Right atrium auricular region (tissue), 2 donors: ENCODE measurements at places on chromosomes 7 and 10.

DNA sequence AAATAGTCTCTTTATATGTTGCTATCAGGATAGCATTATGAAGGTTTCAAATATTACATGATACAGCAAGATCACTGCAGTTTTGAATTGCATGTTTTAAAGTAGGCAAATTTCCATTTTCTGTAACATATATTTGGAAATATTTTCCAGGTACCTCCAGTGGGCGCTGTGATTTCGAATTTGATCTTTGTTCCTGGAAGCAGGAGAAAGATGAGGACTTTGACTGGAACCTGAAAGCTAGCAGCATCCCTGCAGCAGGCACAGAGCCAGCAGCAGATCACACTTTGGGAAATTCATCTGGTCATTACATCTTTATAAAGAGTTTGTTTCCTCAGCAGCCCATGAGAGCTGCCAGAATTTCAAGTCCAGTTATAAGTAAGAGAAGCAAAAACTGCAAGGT is 299.0 kb downstream of the MALRD1 start:
- DNase-seq, result no peak

- no peak for DNase-seq
Observed at GRCh38 chr10:96402417-96403305, 43.9 kb upstream of the OPALIN start.

- no peak for DNase-seq
Observed at GRCh38 chr7:34739651-34740300, 81.8 kb downstream of the NPSR1 start.

GRCh38 chr10:131706476-131706875 is 194.3 kb upstream of the PPP2R2D start:
- no peak for DNase-seq

DNA sequence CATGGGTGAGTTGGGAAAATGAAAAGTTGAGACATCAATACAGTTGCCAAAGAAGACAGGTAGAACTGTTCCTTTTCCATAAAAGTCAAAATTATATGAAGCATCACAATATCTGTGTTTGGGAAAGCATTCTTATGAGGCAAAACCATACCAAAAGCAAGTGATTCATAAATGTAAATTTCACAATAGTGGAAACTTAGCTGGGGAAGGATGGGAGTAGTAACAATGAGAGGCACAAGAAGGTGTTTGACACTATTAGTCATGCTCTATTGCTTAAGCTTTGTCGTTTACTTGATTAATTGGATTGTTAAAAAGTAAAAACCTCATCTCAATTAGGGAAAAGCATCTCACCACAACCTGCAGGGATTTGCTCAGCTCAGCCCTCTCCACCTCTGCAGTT is 240.2 kb downstream of the C7orf25 start:
- no peak for DNase-seq

DNA sequence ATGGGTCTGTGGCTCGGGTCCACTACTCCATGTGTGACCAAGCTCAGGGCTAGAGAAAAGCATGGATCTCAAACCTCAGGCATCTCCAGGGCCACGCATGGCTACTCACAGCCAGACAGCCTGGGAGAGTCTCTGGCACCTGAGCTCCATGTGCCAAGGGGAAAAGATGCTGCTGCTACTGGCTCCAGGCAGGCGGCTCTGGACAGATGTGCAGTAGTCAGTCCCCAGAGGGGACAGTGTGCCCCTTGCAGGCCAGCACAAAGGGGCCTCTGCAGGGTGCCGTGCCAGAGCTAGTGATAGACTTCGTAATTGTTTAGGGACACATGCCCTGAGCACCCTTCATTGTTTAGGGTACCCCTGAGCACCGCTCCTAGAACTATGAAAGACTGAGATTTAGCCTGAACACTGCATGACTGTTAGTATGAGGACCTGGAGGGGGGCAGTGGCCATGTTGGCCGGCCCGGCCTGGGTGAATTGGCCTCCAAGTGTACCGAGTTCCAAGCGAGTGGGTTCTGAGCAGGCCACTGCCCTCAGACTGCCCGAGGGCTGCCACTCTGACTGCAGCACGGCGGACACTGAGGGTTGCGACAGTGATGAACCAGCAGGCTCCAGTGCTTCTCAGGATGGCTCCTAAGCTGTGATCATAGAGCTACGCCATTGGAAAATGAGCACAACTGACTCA is 80.7 kb downstream of the TCERG1L start:
- no peak for DNase-seq

DNA sequence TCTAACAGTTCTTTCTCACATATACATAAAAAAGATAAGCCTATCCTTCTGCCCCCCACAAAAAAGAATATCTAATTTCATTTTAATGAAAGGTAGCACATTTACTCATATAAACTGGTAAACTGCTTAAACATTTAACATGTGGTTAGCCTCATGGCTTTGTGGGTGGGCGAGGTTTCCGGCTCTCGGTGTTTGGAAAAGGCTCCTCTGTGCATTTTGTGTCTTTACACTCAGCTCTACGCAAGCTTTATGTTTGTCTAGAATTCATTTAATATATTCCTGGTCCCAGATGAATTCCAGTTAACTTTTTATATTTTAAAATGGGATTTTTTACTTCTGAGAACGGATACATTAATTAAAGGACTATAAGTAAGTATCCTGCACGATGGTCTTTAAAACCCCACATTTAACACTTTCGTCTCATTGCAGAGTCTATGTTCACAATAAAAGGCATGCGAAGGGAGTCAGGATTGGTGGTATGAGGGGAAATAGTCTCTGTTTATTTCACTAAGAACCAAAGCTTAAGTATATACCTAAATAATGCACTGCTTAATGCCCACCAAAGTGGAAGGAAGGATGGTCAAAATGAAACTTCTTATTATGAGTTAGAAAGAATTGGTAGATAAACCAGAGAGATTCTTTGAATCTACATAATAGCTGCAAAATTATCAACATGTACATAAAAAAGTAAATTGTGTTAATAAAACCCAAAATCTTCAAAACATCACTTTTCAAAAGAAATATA is 197.2 kb downstream of the CRPPA start:
- no peak for DNase-seq

DNA sequence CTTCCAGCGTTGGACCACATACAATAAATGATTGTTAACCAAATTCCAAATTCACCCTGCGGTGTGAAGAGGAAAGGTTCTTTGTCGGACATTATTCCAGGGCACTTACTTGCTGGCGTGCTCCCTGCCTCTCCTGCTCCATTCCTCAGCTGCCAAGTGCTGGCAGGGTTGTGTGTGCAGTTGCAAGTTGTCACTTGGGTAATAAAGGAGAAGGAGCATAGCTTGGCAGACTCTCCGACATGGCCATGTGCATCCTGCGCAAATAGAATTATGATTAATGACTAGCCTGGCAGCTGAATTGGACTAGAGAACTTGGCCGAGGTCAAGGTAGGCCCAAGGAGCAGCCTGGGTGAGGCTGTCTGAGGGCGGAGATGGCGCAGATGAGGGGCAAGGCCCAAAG is 92.3 kb upstream of the ELMO1 start:
- no peak for DNase-seq

DNA sequence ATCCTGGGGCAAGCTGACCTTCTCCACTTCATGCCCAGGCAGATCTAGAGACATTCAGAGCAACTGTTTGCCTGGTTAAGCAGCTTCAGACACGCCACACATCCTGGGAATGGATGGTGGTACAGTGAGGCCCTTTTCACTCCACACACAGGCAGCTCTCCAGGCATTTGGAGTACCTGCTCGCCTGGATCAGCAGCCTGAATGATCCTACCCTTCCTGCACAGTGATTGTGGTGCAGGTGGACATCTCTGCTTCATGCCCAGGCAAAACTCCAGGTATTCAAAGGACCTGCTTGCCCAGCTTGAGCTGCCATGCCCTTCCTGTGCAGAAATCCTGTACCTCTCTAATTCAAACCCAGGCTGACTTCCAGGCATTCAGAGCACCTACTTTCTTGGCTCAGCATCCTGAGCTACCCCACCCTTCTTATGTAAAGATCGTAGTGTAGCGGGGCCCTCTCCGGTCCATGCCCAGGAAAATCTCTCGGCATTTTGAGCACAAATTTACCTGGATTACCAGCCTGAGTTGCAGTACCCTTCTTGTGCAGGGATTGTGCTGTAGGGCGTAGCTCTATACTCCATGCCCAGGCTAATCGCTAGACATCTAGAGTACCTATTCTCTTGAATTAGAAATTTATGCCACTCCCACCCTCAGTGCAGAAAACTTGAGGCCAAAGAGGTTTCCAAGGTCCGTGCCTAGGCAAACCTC is 972.8 kb downstream of the ANKRD7 start:
- no peak for DNase-seq

DNA sequence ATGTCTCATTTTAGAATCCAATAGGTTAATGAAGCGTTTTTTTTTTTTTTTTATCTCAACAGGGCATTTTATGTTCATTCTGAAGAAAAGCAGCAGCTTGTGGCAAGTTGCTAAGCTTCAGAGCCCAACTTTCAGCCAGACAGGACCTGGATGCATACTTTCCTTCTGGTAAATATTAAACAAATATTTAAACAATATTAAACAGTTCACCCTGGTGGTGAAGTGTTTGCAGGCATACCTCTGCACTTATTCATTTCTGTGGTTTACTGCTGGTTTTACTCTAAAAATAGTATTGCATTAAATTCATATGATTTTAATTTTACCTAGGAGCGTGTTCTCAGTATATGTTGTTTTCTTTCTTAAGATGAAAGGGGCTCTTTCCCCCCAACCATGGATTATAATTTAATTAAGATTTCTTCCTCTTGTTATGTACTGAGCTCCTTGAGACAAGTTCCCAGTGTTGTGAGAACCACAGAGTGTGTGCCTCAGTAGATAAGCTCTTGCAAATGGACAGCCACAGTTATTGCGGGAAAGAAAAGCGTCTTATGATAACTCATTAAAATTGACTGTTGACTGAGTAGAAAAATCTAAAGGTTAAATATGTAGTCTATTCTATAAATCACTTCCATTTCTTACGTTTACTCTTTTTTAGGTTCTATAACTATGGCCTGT is 155.8 kb downstream of the MALRD1 start:
- DNase-seq, result no peak

GRCh38 chr7:47882635-47883034 is 65.6 kb downstream of the PKD1L1 start:
- DNase-seq, result peak; percentile 53

GRCh38 chr7:129375141-129375938 is 58.9 kb upstream of the STRIP2 start:
- no peak for DNase-seq

GRCh38 chr7:157430721-157431120 is 93.9 kb downstream of the DNAJB6 start:
- no peak for DNase-seq

DNA sequence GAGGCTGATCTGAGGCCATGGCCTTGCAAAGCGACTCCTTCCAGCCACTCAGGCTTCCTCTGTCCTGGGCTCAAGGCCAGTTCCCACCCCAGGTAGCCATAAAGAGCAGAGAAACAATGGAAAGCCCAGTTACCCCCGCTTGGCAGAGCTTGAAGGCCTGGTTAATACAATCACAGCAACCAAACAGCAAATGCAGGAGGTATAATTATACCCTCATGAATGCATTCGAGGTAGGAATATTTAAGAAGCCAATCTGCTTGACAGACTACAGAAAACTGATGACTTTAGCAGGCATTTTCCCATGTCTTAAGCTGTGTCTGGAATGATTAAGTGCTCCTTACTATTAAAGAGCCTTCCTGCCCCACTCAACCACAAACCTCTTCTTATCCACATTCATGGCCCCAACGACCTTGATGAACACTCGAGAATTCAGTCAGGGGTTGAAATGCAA is 114.1 kb upstream of the MACROH2A2 start:
- no peak for DNase-seq

DNA sequence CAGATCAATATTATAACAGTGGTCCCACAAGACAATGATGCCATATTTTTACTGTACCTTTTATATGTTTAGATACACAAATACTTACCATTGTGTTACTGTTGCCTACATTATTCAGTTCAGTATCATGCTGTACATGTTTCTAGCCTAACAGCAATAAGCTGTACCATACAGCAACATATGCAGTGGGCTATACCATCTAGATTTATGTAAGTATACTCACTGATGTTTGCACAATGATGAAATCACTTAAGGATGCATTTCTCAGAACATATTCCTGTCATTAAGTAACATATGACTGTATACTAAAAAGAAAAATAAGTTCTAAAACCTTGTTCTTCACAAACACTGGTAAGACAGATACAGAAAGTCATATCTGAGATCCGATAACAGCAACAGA is 468.6 kb upstream of the SEMA3A start:
- no peak for DNase-seq

DNA sequence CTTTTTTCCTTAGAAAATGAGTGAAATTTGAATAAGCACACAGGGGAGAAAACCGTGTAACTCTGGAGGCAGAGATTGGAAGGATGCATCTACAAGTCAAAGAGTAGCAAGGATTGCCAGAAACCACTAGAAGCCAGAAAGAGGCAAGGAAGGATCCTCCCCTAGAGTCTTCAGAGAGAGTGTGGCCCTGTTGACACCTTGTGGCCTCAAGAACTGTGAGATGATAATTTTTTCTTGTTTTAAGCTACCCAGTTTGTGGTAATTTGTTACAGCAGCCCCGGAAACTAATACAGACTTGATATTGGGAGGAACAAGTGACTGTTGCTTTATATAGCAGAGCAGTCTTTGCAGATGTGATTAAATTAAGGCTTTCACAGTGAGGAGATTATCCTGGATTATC is 3.6 kb upstream of the GIMAP7 start:
- no peak for DNase-seq

- no peak for DNase-seq
Observed at GRCh38 chr10:55024713-55025112, 223.7 kb upstream of the PCDH15 start.
